Epithelial cell of proximal tubule (primary cell): ENCODE measurements at places on chromosomes 1 and 21. TPM values are rescaled to one million over a fixed set of nuclear protein-coding genes. Genes with fewer than 3 reads are reported as not detected.

PROK1 gene
- total RNA-seq = not detected in 2 replicates

SLX9 gene
- total RNA-seq = 35.7 and 52.1 TPM in 2 replicates

TNFRSF9 gene
- 0.69 and 1.4 TPM in 2 replicates for total RNA-seq

PTPN22 gene
- 0.07 TPM in 1 of 2 replicates, not detected in the other for total RNA-seq

SERTAD4 gene
- total RNA-seq = 8.7 and 12.7 TPM in 2 replicates

TNFSF4 gene
- total RNA-seq = 0.29 and 0.35 TPM in 2 replicates

B3GALT5 gene
- 3.6 and 7.8 TPM in 2 replicates for total RNA-seq

KIAA0040 gene
- total RNA-seq = 4.2 and 5.4 TPM in 2 replicates

DNA sequence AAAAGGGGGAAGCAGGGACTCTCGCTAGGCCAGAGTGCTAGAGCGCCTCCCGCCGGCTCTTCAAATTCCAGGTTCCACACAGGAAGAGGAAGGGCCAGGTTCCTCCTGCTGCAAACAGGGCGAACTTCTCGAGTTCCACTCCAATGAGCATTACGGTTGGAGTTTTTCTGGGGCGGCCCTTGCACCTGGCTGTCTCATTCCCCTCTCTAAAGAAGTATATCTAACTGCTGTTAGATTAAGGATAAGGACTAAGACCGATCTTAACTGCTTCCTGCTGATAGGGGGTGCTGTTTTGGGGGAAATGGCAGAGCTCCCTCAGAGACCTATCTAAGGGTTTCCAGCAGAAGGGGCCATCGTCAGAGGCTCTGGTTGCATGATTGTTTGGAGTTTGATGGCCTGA, 138.0 kb downstream of the RABGAP1L start:
- DNase-seq = no peak

GRCh38 chr1:29639741-29640427, 403.6 kb downstream of the PTPRU start:
- peak; percentile 76 for DNase-seq

DNA sequence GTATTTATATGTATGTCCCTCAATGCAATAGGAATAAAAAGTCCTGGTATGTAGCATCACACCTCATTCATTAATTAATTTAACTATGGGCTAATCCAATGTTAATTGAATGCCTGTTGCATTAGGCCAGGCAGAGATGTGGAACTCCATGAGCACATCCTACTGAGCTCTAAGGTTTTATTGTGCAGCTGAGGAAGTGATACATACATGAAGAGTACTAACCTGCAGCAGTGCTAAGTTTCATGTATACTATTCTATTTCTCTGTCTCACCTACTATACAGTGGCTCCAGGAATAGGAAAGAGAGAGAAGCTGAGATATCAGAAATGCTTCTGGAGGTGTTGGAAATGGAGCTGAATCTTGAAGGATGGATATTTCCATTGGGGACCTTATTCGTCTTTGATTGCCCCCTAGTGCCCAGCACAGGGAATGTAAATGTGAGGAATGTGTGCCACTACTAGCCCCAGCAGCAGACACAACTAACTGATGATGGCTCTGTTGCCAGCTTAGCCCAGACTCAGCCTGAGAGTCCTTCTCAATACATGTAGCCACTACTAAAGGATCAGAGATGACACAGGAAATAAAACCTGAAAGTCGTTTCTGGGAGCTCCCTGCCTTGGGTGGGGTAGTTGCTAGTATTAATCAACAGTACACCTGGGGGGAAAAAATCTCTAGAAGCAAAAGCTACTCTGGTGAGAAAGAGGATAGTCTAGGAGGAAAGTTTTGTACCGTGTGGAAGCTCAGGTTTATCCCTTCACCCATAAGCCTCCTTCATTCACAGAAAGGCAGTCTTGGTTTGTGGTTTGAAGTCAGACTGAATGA, 173.3 kb upstream of the FOXD3 start:
- DNase-seq = peak; percentile 10

- DNase-seq = no peak
Measured at GRCh38 chr1:25650289-25650576, 33.6 kb downstream of the MAN1C1 start.

DNA sequence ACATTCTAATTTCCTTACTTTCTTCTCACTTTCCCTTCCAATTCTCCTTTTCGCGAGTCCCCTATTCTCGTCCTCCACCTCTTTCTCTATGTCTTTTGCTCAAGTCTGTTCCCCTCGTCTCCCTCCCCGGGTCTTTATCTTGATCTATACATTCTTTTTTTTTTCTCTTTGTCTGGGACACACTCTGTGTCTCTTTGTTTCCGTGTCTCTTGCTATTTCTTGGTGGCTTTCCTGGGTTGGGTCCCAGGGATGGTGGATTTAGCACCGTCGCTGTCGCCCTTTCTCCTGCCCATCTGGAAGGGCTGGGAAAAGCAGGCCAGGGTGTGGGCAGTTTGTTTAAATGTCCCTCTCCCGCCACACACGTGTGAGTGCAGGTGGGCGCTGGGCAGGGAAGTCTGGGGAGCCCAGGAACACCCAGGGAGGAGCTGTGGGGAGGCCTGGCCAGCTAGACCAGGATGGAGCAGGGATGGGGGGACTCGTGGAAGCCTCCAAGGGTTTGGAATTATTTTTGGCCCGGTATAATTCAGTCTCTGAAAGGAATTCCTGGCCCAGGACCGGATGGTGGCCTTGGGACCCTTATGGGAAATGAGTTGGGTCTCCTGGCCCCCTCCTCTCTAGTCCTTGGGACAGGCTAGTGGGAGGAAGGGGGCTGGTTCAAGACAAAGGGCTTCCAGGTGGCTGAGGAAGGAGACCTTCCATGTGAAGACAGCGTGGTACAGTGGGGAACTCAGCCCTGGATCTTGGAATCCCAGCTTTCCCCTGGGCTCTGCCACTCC, 9.5 kb upstream of the ID3 start:
- DNase-seq = no peak

- no peak for DNase-seq
Measured at GRCh38 chr21:32519945-32520874, 65.1 kb downstream of the TCP10L start.

DNA sequence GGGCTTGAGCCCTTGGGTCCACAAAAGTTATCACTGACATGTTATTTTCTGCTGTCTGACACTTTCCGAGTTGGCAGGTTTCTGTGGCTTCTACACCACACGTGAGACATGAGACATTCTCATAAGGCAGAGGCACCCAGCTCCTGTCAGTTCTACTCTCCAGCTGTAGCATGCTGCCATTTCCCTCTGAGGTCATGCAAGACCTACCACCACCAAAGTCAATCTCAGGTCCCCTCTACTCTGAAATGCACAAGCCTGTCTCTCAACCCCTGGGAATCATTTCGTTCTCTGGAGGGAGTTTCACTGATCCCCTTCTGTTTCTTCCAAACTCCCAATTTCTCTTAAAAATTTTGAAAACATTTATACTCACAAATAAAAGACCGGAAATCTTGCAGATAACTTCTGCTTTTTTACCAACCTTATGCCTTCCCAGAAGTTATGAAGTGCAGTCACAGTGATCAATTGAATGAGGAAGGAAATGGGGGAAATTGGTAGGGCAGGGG, 39.5 kb upstream of the CR2 start:
- DNase-seq = no peak

DNA sequence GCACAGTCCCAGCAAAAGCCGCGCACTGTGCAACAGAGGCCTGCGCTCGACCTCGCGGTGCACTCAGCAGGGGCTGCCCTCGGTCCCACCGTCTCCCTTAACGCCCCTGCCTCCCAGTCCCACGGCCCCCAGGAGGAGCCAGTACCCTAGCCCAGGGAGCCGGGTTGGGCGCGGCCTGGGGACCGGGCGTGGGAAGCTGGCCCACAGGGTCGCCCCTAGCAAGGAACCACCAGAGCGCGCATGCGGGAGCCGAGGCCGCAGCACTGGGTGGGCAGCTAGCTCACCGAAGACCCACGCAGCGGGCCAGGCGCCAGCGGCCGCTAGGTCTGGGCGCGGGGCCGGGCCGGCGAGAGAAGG, 21.6 kb upstream of the ZNF678 start:
- no peak for DNase-seq

GRCh38 chr1:18426580-18426979, 54.1 kb upstream of the KLHDC7A start:
- no peak for DNase-seq

- no peak for DNase-seq
Measured at GRCh38 chr1:87953121-87953520, 624.4 kb downstream of the LMO4 start.

DNA sequence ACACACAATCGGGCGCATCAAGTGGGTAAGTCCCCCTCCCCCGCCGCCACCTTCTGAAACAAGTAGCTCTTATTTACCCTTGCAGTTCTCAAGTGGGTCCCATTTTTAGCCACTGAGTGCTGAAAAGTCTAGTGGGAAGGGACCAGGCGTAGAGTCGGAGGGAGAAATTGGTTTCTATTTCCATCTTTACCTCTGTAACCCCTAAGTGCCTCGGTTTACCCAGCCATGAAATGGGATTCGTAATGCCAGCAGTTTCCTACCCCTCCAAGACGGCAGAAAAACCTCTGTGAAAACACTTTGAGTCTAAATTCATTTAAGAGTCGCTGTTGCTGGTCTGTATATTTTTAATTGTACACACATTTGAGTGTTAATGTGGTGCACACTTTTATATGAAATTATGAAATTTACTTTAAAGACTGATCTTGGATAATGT, 928 bp downstream of the TLCD4 start:
- no peak for DNase-seq

DNA sequence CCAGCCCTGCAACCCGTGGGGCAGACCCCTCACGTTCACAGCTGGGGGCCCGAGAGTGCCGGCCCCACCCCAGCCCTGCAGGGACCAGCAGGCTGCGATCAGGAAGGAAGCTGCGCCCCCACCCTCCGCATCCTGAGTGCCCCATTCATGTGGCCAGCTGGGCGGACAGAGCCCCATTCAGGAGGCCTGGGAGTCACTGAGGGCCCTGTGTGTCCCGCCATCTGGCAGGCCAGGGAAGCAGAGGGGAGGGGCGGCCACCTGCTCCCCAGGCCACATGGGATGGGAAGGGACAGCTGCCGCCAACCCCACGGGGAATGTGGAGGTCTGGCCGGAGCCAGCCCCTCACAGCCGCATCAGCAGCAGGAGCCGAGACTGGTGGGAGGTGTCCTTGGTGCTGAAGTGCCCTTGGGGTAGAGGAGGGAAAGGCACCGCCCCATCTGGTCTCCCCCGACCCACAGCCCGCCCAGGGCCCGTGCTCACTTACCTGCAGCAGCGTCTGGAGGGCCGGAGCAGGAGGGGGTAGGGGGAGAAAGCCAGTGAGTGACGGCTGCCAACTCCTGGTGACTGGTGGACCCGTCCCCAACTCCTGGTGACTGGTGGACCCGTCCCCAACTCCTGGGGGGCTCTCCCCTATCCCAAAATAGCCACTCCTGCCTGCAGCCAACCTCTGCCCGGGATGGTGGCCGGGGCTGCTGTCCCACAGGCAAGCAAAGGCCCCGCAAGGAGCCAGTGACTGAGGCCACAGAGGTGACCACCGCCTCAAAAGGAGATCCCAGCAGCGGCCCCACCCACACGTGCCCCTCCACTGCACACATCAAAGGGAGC, 8.7 kb downstream of the ACAP3 start:
- DNase-seq = no peak

GRCh38 chr1:175906370-175906769, 163.0 kb upstream of the TNR start:
- DNase-seq = no peak

DNA sequence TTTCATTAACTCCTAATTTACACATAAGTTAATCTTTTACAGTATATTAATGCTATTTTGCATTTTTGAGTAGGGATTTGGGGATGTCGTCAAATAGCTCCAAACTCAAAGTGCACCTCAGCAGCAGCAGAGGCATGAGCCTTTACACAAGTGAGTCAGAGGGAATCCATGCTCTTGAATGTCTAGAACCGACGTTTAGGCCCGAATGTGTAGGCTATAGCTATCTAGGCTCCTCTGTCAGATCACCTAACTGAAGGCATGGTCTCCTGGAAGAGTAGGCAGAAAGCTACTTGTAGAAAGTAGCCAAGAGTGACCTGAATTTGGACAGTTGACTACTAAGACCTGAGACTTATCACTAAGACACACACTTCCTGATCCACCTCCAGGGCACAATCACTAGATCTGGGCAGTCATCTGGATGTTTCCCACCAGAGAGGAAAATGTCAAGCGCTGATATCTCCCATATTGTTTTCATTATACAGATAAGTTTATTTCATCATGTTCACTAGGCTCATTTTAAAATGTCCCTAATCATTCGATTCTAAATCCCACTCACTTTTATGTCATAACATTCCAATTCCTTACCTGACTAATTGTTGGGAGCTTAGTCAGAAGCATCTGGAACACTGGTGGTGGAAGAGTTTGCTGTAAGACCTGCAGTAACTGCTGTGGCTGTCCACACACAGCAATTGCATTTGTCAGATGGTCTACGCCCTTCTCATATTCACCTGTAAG, 15.3 kb downstream of the TOMM20 start:
- DNase-seq = no peak

- no peak for DNase-seq
Measured at GRCh38 chr1:6962478-6962995, 177.3 kb downstream of the CAMTA1 start.

- no peak for DNase-seq
Measured at GRCh38 chr1:90155721-90156487, 161.0 kb downstream of the ZNF326 start.

- DNase-seq = no peak
Measured at GRCh38 chr1:9537863-9538668, 1.2 kb upstream of the SLC25A33 start.

- no peak for DNase-seq
Measured at GRCh38 chr1:234926559-234927311, 201.9 kb downstream of the TOMM20 start.

GRCh38 chr1:164017239-164017638, 541.7 kb upstream of the PBX1 start:
- DNase-seq = no peak
